CD4-positive, alpha-beta T cell treated with Interleukin-4 for 1 hour (primary cell): ENCODE measurements at places on chromosomes 2 and 18.

- DNase-seq = no peak
These were observed 213.4 kb downstream of the CDCA7 start for GRCh38 chr2:173568054-173568453.

GRCh38 chr2:42210203-42210602 lies 41.0 kb downstream of the EML4 start:
- DNase-seq = no peak

DNA sequence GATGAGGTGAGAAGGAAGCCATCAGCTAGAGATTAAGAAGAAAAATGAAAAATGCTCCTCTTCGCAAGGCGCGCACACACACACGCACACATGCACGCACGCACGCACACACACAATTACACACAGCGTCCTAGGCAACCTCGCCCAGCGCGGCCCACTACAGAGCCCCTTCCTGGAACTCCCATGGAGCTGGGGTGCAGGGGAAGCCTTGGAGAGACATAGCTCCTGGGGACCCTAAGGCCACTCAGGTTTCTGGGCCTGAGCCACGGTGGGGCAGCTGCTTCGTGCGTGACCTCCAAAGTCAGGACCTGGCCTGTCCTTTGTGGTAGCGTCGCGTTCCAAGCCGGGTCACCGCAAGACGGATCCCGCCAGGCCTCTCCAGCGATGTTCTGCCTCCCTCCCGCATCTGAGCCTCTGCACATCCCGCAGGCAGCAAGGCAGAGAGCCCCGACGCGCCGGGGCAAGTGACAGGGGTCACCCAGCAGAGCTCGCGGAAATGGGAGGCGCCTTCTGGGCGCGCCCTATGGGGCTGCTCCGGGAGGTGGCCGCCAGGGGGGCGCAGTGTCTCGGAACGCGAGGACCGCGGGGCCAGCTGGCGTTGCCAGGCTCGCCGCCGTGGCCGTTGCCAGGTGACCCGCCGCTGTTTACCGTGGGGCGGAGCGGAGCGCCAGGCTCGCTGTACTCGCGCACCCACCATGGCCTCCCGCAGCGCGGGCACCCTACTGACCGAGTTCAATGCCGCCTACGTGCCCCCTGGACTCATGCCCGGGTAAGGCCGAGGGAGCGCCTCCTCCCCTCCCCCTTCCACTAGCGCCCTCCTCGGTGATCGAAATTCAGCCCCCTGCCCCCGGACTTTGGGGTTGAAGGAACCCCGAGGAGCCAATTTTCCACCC lies 79.0 kb downstream of the CIB4 start:
- DNase-seq = no peak

GRCh38 chr2:191255756-191256312 lies 10.6 kb downstream of the MYO1B start:
- no peak for DNase-seq

DNA sequence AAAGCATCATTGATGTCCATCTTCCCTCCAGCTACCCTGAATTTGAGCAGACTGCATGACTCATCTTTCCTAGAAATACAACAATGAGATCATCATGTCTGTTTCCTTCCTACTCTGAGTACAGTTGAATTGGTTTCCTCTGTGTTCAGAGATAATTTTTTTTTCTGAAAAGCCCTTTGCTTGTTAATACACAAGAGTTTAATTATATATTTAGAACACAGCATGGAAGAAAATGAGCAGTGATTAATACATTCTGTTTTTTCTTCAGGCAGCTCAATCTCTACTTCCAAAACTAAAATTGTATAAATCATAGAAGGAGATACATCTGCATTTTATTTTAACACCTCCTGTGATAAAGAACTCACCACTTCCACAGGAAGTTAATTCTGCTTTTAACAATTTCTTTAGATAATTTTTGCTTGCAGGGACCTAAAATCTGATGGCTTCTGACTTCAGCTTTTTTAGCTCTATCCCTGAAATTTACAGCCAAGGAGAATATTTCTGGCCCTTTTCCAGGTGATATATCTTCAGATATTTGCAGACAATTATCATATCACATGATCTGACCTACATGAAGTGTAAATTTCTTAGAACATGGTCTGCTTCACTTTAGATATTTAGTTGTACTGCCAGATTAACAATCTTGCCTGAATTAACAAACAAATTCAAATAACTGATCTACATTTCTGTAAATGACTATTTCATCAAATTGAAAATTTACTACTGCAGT lies 249.0 kb downstream of the TRIB2 start:
- no peak for DNase-seq

DNA sequence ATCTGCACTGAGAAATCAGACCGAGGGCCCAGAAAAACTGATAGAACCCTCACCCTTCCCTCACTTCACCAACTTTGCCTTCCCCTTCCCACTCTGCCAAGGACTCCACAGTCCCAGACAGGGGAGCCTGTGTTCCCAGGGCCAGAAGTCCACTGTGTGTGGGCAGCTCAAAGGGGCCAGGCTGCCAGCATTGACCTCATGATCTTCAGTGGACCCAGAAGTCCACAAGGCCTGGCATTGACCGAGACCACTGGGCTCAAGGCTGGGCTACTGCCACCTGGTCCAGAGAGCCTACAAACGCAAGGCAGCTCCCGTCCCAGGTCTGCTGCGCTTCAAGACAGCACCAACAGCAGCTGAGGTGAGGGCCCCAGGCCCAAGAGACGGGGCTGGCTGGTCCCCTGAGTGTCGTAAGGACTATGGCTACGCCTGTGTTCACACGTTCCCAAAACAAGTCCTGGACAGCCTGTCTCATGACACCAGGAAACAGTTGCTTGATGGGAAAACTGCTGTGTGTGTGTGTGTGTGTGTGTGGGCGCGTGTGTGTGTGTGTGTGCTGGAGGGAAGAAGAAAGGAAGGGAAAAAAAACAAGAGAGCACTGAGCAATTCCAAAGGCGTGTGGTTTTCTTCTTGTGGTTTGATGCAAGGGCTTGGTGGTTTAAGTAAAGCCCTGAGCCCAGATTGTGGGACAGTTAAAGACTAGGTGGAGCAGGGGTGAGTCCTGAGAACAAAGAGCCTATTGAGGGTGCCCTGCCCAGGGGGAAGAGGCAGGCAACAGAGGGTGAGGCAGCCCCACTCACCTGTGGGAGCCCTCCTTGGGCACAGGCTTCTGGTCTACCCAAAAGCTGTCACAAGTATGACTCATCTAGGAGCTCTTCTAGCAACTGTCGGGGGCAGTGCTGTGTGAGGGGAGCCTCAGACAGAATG lies 46.6 kb upstream of the ZBTB7C start:
- DNase-seq = peak; percentile 61

GRCh38 chr2:174341293-174341994 lies 6.7 kb downstream of the SP9 start:
- DNase-seq = peak; percentile 89

- DNase-seq = no peak
These were observed 542 bp downstream of the PGAP1 start for GRCh38 chr2:196925768-196926561.

- DNase-seq = no peak
These were observed 48.7 kb downstream of the INPP5D start for GRCh38 chr2:233108611-233109490.

DNA sequence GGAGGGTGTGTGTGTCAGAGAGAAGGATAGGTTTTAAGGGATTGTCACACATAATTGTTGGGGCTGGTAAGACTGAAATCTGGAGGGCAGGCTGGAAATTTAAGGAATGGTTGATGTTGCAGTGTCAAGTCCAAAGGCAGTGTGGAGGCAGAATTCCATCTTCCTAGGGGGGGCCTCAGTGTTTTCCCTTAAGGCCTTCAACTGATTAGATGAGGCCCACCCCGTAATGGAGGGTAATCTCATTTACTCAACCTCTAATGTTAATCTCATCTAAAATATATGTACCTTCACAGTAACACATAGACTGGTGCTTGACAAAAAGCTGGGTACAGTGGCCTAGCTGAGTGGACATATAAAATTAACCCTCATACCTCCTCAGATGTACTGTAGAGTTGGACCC lies 30.9 kb upstream of the RPIA start:
- no peak for DNase-seq

GRCh38 chr2:36634981-36635597 lies 37.1 kb upstream of the FEZ2 start:
- no peak for DNase-seq

DNA sequence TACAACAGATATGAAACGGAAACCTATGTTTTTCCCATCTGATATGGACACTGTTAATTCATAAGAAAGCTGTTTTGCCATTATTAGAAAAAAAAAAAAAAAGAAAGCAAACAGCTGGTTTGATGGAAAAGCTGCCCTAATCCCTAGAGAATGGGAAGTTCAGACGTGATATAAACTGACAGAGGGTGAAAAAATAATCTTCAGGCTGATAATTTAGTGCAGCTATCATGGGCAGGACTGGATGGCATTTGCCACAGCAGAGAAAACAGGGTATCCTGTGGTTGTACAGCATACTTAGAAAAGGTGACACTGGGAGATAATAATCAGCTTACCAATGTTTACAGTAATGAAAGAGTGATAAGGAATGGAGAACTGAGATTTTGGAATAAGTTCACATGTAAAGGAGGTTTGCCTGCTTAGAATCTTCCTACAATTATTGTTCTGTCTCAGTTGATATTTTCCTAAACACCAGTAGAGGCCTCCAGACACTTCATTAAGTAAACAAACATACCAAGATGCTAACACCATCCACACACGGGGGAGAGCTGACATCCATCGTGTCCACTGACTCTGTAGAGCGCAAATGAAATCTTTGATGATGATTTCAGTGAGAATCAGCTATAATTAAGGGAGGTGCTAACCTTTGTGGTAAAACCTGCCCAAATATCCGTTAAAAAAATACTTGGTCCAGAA lies 211.6 kb upstream of the MMADHC start:
- no peak for DNase-seq

- no peak for DNase-seq
These were observed 90.8 kb downstream of the STRADB start for GRCh38 chr2:201542291-201542690.

GRCh38 chr18:24470022-24470618 lies 9.7 kb downstream of the HRH4 start:
- DNase-seq = no peak

GRCh38 chr2:158713523-158714138 lies 81.5 kb upstream of the DAPL1 start:
- no peak for DNase-seq

GRCh38 chr2:3059141-3059925 lies 318.3 kb downstream of the EIPR1 start:
- DNase-seq = no peak

DNA sequence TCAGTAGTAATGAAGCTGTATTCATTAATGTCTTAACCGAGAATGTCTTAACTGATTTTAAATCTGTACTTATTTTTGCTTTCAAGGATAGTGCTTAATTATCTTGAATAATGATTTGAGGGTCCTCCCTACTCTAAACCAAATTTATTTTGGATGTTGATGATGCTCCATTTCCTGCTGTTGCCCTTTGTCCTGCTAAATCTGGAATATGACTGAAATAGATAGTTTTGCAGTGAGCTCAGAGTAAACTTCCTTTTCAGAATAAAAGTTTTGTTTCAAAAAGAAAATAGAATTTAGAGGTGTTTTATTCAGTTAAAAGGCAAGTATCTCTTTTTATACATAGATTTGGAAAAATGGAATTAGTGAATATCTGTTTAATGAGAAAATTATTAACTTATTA lies 8.1 kb downstream of the NBEAL1 start:
- DNase-seq = no peak

DNA sequence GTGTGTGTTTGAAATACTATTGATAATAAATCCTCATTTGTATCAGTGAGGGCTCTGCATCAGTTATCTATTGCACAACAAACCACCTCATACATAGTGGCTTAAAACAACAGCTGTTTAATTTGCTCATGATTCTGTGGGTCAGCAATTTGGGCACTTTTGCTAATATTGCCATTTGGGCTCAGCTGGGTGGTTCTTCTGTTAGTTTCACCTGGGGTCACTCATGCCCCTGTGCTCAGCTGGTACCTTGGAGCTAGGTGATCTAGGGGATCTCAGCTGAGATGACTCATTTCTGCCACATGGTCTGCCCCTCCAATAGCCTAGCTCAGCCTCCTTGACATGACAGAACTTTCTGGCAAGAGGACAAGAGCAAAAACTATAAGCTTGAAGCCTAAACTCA lies 126.3 kb downstream of the LYPD6B start:
- DNase-seq = no peak

DNA sequence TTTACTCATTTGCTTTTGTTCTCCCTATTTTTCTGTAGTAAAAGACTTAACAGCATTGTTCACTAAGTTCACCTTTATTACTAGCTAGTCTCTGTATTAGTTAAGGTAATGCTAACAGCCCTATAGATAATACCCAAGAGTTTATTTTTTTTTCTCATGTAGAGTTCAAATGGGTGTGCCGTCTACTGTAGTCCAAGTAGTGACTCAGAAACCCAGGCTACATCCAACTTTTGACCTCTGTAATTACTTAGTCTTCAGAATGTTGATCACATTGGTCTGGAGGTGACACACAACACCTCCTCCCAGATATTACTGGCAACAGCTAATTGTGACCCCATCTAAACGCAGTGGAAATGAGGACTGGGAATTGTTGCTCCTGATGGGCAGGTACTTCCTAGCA lies 7.7 kb downstream of the COQ10B start:
- no peak for DNase-seq

GRCh38 chr2:36396878-36397539 lies 41.4 kb downstream of the CRIM1 start:
- no peak for DNase-seq

- DNase-seq = no peak
These were observed 286.0 kb upstream of the CCDC68 start for GRCh38 chr18:55245211-55245614.

- DNase-seq = no peak
These were observed 10.5 kb downstream of the CTDP1 start for GRCh38 chr18:79690071-79690470.

DNA sequence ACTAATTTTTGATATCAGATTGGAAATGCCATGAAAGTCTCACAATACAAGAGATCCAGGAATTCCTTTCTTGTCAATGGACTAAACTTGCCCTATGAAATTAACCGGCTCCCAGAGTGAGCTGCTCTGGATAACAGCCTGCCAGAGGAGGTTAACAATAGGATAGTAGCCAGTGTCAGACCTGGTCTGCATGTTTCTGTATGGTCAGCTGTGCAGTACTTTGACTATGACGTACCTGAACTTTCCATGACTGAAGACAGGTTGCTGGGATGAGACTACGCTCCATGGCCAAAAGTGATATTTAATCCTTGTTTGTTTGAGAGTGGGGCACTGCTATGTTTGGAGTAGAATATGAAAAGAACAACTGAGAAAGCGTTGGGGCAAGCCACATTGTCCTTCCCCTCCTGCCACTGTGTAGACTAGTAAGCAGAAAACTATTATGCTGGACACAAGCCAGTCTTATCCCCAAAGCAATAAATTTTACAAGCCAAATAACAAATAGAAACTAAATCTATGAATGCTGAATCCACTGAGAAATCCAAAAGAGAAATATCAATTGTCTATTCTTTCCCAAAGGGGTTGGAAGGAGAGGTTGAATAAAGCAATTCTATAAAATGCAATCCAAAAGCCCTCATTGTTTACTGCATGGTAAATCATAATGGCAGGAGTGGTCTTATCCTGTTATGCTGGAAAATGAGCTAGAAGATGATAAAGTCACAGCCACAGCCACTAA lies 115.5 kb upstream of the CYP26B1 start:
- DNase-seq = no peak

DNA sequence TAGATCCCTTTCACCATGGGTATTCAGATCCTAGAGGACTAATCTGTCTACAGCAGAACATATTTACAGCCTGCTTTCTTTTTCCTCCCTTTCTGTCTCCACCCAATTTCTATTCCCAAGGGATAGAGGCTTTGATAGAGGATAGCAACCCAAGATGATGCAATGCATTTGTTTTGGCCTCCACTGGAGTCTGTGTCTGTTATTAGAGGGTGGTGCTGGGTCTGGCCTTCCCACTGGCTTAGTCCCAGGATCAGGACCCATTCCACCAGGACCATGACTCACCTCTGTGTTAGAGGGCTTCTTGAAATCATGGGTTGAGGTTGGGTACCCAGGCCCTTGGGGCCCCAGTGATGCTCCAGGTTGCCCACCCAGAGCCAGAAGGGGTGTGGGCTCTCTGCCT lies 239.7 kb upstream of the TNP1 start:
- DNase-seq = no peak
